ENCODE measurements at places on chromosomes 2 and 18.

DNA sequence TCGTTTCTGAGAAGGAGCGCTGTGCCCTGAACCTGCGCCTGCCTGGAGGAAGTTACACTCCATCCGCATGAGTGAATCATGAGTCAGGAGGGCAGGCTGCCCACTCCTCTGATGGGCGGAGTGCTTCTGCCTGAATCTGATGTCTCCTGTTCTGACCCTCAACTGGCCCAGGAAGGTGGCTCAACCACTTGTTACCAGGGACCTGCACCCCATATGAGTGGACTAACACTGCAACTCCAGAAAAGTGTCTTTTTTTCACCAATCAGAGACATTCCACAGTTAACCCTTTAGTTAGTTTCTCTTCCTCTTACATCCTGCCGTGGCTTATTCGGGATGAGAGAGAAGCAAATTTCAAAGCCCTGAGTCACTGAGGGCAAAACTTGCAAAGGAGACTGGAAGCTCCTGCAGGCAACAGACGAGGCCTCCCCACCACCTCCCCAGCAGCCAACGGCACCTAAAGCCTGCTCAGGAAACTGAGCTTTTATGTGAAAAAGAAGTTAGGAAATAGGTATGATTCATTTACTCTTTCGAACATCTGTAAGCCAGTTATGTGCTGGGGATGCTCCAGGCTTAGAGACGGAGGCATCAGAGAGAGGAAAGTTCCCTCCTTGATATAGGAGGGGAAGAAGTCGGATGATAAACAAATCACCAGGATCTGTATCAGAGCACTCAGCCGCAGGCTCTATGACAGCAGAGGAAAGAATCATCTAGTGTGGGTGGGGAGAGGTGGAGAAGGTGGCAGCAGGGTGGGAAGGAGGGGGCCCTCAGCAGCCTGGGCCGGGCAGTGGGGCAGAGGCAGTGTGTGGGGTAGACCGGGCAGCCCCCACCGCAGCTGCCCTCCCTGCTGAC lies 30.9 kb downstream of the MBP start:
- DNase-seq, result peak; percentile 72

- DNase-seq, result no peak
These were observed 36.6 kb upstream of the IKZF2 start for GRCh38 chr2:213187833-213188532.

GRCh38 chr2:64227603-64228125 lies 83.4 kb upstream of the PELI1 start:
- DNase-seq, result no peak

DNA sequence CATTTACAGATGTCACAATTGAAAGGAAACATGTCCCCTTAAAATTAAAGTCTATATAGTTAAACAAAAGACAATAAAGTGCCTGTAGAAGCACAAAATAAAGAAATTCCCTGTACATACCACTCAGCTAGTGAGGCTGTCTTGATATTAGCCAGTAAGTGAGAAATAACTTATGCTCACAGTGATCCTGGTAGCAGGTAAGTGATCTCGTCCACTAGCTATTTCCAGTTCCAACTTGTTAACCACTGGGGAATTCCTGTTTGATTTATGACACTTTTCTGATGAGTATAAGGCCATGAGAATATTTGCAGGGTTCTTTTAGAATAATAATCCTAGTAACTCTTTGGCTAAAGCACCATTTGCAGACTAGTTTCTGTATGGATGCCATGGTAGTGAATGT lies 127.9 kb upstream of the PGAP1 start:
- DNase-seq, result no peak

GRCh38 chr2:207876842-207877535 lies 107.3 kb upstream of the FZD5 start:
- DNase-seq, result no peak

DNA sequence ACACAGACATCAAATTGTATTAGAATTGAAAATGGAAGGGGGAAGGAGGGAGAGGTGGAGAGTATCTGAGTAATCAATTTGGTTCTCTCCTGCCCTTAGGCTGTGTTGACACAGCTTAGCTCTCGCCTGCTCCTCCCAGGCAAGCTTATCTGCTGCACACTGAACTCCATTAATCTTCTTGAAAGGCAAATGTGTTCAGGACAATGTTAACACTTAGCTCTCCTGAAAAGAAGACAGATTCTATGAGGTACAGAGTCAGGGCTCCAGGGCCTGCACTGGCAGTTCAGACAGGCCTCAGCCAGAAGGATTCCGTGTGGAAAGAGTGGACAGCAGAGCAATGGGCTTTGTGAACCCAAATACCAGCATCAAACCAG lies 430.0 kb upstream of the TNP1 start:
- DNase-seq, result no peak

- no peak for DNase-seq
These were observed 22.6 kb upstream of the DAPL1 start for GRCh38 chr2:158772306-158773078.

GRCh38 chr18:48646976-48647375 lies 108.1 kb downstream of the CTIF start:
- DNase-seq, result no peak

DNA sequence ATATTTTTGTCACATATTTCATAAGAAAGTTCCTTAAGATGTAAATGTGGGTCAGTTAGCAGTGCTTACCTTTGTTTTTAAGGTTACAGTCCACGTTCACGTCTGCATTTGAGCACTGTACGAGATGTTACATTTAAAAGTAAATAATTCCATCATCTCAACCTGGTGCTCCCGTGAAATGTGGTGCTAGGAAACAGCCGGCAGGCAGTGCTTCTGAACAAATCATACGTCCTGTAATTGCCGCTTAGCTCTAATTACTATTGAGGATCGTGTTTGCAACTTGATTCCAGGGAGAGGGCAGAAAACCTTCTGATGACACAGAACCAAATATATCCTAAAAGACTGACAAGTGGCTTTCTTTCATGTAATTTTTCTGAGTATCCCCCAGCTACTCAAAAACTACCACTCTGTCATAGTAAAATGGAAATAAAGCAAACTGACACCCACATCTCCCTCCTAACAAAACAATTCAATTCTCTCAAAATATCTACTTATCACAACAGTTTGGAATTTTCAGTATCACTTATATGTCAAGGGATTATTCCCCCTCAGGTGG lies 297.8 kb upstream of the SESTD1 start:
- no peak for DNase-seq

GRCh38 chr18:9951022-9951859 lies 37.4 kb downstream of the VAPA start:
- no peak for DNase-seq

DNA sequence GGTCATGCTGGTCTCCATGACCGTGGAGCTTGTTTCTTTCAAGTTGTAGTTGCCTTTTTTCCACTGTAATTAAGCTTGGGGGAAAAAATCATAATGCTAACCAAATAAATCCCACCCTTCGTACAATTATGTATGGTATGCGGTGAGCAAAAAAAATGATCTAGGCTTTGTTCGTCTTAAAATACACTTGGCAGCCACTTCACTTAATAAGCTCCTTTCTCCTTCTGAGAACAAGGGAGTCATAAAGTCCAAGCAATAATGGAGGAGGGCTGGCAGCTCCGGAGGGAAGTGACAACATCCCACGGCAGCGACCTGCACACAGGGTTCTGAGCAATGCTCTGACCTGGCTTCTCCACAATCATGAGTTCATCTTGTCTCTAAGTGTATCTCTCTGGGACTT lies 91.2 kb upstream of the KLHL29 start:
- no peak for DNase-seq

DNA sequence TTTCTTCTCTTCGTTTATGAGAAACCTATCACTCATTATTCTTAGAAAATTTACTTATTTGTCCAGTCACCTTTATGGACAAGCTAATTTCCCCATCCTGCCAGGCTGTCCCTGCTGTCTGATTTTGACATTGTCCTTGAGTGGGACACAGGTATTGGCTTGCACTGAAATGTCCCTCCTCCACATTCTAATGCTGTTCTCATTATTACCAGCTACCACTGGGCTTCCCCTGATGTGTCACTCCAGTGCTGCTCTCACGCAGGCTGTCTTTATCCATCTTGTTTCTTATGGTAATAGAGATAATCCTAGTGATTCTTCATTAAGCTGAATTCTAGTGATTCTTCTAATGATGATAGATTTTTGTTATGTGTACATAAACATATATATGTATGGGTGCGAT lies 48.1 kb upstream of the RBMS1 start:
- DNase-seq, result no peak

DNA sequence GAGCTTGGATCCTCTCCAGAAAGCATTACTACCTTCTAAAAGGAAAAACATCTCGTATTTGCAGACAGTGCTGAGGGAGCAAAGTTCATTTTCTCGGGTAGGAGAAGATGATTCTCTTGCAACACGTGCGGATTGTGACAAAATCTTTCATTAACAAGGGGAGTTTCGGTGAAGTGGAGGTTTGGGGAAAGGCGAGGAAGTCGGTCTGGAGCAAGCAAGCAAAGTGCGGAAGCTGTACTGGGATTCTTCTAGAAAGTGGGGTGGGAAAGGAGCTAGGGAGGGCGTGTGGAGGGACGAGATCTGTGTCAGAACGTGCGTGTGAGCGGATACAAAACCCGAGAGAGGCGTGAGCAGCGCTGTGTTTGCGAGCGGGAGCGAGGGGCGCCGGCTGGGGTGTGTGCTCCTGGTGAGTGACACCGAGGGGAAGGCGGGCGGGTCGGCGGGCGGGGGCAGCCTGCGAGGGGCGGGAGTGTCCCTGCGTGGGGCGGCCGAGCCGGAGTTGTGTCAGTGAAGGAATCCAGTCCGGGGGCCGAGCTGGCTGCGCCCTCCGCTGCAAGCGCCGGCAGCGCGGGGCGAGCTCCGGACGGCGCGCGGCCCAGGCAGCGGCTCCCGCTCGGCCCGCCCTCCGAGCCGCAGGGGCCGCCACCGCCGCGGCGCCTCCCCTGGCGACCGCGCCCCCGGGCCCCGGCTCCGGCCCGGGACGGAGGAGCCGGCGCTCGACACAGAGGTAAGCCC lies at the start of gene SPATS2L:
SPATS2L (plus strand) TSS at position 498 of the 735 bp plus-strand sequence. CDS start 82,552 bp downstream, outside the sequence.
- DNase-seq, result peak; percentile 39

DNA sequence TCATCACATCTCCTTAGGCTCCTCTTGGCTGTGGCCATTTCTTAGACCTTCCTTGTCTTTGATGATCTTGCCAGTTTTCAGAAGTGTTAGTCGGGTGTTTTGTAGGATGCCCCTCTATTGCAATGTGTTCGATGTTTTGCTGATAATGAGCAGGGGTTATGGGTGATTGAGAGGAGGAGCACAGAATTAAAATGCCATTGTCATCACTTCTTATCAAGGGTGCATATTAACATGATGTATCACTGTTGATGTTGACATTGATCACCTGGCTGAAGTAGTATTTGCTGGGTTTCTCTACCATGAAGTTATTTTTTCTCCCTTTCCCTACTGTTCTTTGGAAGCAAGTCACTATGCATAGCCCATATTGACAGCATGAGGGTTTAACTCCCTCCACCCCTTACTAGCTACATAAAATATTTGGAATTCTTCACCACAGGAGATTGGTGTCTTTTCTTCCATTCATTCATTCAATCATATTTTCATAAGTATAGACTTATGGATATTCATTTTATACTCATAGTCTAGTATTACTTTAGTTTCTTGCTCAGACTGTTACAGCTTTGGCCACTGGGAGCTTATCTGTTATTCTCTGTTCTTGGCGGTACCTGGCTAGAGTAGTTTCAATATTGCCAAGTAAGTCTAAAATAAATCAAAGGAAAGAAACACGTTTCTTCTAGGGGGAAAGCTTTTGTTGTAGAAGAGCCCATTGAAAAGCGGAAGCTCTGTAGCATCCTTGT lies 54.5 kb upstream of the TMEM87B start:
- no peak for DNase-seq

DNA sequence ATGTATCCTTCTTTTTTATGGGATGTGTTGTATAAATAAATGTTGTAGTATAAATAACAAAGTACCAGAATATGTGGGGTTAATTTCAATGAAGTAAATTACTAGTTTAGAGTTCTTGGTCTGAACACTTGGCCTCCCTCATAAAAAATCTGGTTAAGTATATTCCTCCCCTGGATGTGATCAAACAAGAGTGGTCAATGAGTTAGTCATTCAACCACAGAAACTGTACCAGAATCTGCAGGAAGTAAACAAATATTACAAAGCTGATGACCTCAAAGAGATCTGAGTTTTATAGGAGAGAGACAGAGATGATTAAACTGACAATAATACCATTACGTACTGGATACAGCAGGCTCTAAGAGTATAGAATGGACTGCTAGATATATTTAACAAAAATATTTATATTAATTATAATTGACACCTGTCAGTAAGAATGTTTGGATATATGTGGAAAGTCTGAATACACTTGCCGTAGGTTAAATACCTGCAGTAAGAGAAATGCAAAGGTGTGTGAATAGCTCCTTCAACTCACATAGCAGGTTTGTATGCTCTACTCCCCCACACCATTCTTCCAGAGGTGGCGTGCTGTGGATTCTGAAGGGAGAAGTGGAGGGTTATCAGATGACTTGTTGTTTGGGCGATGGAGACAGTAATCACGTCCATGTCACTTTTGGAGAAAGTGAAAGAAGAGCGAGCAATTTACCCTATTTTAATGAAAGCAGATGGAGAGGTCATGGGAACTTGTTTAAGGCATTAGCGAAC lies 108.3 kb upstream of the LRATD1 start:
- no peak for DNase-seq

DNA sequence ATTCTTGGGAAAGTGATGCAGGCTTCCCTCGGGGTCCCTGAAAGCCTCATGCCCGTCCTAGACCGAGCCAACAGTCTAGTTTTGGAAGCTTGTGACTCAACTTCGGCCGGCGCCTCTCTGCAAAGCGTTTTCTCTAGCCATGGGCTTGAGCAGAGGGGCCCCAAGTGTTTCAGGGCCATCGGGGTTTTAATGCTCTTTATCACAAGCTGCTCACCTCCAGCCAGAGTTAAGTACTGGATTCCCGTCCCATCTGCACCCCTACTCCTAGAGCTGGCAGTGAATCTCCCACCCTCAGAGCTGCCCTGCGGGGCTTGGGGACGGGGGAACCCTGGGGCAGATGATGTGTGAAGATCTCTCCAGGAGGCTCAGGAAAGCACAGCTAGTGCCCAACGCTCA lies 7.3 kb downstream of the RAX start:
- DNase-seq, result no peak

DNA sequence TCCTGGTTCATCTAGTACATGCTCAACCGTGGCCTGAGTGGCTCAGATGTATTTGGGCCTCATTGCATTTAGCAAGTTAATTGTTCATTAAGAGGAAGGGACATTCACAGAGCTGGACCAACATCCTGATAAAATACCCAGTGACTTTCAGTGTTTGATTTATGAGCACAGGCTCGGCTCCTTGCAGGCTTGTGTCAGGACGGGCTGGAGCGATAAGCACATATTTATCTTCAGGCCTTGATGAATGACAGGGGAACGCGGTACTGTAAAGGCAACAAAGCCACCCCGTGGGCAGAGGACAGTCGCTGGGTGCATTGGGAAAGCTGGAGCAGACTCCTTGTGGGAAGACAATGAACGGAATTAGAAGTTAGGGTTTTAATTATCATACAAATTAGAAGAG lies 548.6 kb upstream of the HS6ST1 start:
- no peak for DNase-seq

DNA sequence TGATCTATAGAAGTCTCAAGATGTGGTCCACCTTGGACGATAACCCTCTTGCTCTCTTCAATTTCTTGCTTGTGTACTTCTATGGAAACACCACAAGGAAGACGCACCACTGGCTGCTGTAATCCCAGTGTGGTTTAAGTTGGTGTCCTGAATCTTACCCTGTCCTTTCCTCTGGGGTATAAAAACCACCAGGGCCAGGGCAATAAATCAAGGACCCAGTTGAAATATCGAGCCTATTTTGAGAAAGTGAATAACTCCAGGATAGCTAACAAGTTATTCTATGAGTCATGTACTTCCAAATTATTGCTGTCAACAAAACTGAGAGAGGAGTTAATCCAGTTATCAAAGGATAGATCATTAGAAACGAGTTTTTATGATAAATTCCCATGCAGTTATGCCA lies 137.0 kb downstream of the RND3 start:
- DNase-seq, result no peak

All from T1000 (cell line).